A172 (cell line): ENCODE measurements at places on chromosomes 2 and 18. TPM values are rescaled to one million over a fixed set of nuclear protein-coding genes. Genes with fewer than 3 reads are reported as not detected.
A peak's percentile ranks its signal among the peaks of the same experiment; 100 is the strongest.

DNA sequence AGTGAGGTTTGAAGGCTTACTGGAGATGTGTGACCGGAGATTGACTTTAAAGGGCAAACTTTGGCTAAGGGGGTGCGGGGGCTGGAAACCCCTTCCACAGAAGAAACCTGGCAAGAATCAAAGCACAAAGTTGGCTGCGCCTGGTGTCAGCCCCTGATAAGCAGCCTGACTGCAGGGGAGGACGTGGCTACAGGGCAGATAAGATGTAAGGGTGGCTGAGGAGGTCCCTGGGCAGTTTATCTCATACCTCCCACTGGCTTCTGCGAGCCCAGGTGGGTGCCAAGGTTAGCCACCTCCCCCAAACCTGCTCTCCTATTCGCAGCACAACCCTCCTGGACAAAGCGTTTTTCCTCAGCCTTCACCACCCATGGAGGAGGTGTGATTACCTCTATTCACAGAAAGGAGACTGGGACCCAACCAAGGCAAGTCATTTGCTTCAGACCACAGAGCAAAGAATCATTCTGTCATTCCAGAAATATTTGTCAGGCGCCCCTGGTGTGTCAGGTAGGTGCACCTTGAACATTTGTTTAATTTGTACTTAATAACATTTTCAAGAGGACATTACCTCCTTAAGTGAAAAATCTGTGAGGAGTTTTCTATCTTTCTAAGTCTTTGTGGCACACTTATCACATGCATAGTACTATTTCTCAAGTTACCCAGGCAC is 73.1 kb upstream of the IL1R1 start:
- no peak for DNase-seq

GRCh38 chr2:218465987-218466633 is 47.2 kb downstream of the VIL1 start:
- peak; percentile 24 for DNase-seq

DNA sequence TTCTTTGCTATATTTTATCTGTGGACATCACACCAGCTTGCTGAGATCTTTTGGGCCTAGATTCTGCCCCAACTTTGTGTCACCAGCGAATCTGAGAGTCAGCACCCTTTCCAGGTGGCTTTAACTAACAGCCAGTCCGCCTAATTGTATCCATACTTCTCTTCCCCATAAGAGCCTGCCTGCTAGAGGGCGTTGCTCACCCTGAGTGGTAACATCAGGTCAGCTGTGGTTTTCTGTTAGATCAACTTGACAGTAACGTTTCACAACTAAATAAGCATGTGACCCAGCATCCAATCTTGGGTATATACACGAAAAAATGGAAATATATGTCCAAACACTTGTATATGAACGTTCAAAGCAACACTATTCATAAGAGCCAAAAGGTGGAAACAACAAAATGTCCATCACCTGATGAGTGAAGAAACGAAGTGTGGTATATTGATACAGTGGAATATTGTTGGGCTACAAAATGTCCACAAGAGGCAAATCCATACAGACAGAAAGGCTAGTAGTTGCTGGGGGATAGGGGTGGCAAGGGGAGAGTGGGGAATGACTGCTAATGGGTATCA is 24.9 kb downstream of the EFHD1 start:
- DNase-seq = no peak

GRCh38 chr2:65464604-65465003 is 32.2 kb upstream of the SPRED2 start:
- DNase-seq = no peak

DNA sequence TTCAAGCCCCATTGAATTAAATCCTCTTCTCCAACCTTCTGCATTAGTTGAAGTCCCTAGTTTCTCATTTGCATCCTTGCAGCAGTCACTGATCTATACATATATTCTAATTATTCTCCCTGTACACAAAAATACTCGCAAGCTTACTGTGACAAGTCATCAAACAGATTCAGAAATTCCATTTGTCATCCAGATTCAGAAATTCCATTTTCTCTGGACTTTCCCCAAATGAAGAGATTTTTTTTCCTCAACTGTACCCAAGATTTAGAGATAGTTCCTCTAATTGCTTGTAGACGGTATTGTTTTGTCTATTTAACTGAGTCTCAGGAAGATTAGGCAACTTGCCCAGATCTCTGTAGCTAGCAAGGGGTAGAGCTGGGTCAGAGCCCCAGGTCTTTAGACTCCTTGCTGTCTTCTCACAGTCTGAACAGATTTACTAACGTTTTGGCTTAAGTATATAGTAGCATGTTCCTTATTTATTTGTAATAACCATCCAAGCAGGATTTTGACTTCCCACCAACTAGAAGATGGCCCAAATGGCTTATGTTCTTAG is 34.2 kb downstream of the RAB12 start:
- no peak for DNase-seq

The DUSP19 gene
- 2.5 and 3.2 TPM in 2 replicates for total RNA-seq

- no peak for DNase-seq
Measured at GRCh38 chr2:235168174-235168979, 216.6 kb downstream of the SH3BP4 start.

GRCh38 chr2:71829008-71829407 is 318.7 kb downstream of the CYP26B1 start:
- no peak for DNase-seq

- no peak for DNase-seq
Measured at GRCh38 chr2:230931556-230932231, 6.7 kb upstream of the GPR55 start.

- DNase-seq = peak; percentile 72
Measured at GRCh38 chr2:202965810-202966460, 48.7 kb upstream of the NBEAL1 start.

- no peak for DNase-seq
Measured at GRCh38 chr2:9681427-9681817, 50.6 kb upstream of the YWHAQ start.

DNA sequence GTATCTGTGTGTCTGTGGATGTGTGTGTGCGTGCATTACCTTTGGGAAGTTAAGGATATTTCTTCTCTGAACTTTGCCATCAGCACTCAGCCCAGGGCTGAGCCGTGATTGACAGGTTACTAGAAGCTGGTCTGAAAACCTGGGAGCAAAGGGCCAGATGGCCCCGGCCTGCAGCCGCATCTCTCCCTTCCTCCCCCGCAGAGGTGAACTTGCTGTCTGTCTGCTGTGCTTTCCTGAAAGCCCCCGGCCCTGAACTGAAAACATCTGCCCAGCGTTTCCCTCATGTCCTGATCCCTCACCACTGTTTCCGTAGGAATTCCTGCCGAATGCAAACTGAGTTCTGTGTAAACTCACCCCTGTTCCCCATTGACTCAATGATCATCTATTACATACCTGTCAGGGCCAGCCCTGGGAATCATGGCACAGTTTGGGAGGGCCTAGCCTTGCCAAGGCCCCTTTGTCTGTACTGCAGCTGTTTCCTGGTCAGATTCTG is 45.8 kb downstream of the MYCN start:
- DNase-seq = no peak
